Hepatocyte (in vitro differentiated cells): ENCODE measurements at places on chromosomes 7 and 10. TPM values are rescaled to one million over a fixed set of nuclear protein-coding genes. Genes with fewer than 3 reads are reported as not detected.

Gene GDF2
- not detected in 2 replicates for total RNA-seq

- peaks cover 29% of the 10 kb centered on the region for H3K4me1 ChIP-seq
- H3K4me3 ChIP-seq: no peak overlapping the region
- H3K36me3 ChIP-seq: no peaks in the 10 kb centered on the region
- no peak for DNase-seq
- no peak overlapping the region for H3K27ac ChIP-seq
Observed at GRCh38 chr10:86165666-86166065, 200.9 kb downstream of the GRID1 start.

Gene GBX1
- total RNA-seq: not detected in 2 replicates

- peaks cover 7% of the 10 kb centered on the region for H3K4me1 ChIP-seq
- H3K36me3 ChIP-seq: no peaks in the 10 kb centered on the region
- no peaks in the 10 kb centered on the region for H3K27me3 ChIP-seq
Observed at GRCh38 chr10:28676326-28676967, 874 bp upstream of the BAMBI start.

- no peak overlapping the region for H3K27ac ChIP-seq
- H3K4me1 ChIP-seq: no peaks in the 10 kb centered on the region
- peak; percentile 27 for DNase-seq
- H3K27me3 ChIP-seq: no peaks in the 10 kb centered on the region
- H3K4me3 ChIP-seq: no peak overlapping the region
- no peaks in the 10 kb centered on the region for H3K36me3 ChIP-seq
Observed at GRCh38 chr10:22042557-22043326, 39.2 kb upstream of the DNAJC1 start.

- H3K4me3 ChIP-seq: no peak overlapping the region
- DNase-seq: no peak
- no peak overlapping the region for H3K27ac ChIP-seq
- no peaks in the 10 kb centered on the region for H3K4me1 ChIP-seq
Observed at GRCh38 chr7:73443548-73444255, 10.1 kb downstream of the FZD9 start.

Gene POR
- 102 and 106 TPM in 2 replicates for total RNA-seq

GRCh38 chr10:72248468-72249151 is 25.1 kb upstream of the DDIT4 start:
- no peaks in the 10 kb centered on the region for H3K27me3 ChIP-seq
- no peaks in the 10 kb centered on the region for H3K36me3 ChIP-seq
- peak; percentile 81 for DNase-seq

DNA sequence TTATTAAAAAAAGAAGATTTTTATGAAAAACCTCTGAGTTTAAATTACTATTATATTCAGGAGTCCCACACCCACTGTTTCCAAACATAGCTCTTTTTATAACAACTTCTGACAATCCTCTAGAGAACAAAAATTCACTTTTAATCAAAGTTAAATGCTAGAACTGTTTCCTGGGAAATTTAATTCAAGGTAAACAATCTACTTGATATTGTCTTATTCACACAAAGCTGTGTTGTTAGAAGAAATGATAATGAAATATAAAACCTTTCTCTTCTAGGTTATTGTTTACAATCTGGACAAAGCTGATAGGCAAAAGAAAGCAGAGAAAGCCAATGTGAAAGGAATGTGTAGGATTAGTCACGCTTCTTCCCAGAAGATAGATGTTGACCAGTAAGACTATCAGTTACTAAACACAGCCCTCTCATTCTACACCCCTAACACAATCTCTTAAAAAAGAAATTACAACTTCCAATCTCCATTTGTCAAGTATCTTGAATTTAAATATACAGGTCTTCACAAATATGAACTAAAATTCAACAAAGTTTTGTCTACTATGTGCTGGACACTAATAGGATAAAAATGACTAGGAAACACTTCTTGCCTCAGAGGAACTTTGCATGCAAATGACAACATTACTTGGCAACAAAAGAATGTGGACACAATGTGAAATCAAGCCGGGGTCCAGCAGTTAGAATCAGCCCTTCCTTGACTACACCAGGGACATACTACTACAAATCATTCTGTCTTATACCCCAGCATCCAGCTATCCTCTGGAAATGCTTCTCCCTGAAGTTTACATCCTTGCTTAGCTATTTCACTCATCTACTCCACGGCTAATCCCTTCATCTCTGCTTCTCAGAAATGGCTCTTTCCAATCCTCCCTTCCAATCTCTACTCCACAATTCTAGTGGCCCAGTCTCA is 123.7 kb downstream of the IMMP2L start:
- H3K36me3 ChIP-seq: no peaks in the 10 kb centered on the region
- H3K27ac ChIP-seq: no peak overlapping the region
- H3K4me1 ChIP-seq: no peaks in the 10 kb centered on the region
- no peak for DNase-seq
- no peaks in the 10 kb centered on the region for H3K27me3 ChIP-seq

DNA sequence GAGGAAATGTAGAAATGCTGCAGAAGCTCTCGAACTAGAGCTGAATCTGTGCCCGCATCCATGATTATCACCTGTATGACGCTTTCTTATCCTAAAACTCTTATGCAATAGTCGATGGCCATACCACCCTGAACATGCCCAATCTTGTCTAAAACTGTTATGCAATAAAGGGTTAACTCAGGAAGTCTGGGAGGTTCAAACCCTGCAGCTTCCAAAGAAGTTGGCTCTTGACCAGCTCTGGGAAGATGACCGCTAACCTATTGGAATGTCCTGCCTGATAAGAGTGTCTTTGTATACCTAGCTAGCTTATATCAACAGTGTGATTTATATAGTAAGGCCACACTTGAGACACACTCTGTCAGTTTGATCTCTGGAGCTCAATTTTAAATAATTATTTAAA is 3.4 kb upstream of the C10orf88 start:
- no peak overlapping the region for H3K27ac ChIP-seq
- no peak overlapping the region for H3K4me3 ChIP-seq
- peaks cover 14% of the 10 kb centered on the region for H3K4me1 ChIP-seq
- DNase-seq: no peak

DNA sequence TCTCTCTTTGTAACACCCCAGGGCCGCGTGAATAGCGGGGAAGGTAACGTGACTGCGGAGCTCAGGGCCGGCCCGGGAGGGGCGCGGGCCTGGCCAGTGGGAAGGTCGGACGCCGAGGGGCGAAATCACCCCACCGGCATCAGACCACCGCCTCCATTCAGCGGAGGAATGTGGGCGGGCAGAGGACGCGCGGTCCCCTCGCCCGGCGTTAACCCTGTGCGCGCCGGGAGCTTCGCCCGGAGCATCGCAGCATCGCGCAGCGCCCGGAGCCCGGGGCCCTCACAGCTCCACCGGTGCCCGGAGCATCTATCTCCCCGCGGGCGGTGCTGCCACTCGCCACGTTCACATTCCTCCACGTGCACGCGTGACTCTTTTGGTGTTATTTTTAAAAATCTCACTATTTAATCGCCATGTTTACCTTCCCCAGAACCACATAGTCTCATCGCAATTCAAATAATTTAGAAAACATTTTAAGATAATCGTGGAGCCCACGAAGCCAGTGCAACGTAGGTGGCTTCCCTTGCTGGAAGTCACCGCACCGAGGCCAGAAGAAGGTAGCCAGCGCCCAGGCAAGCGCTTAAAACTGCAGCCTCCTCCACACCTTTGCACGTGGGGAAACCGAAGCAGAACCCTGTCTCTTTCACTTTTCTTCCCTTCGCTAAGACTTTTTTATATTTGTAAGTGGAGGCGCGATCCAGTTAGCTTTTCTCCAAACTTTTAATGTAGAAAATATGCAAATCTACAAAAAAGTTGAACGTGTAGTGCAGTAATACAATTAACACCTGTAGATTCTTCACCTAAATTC is 21.8 kb downstream of the FGFBP3 start:
- no peaks in the 10 kb centered on the region for H3K36me3 ChIP-seq
- H3K4me3 ChIP-seq: peak overlapping the region; percentile 71
- peaks cover 19% of the 10 kb centered on the region for H3K4me1 ChIP-seq
- H3K27me3 ChIP-seq: no peaks in the 10 kb centered on the region

- no peak overlapping the region for H3K4me3 ChIP-seq
- H3K36me3 ChIP-seq: no peaks in the 10 kb centered on the region
- H3K4me1 ChIP-seq: no peaks in the 10 kb centered on the region
- H3K27me3 ChIP-seq: no peaks in the 10 kb centered on the region
Observed at GRCh38 chr7:259751-260405, 30.1 kb upstream of the FOXL3 start.

DNA sequence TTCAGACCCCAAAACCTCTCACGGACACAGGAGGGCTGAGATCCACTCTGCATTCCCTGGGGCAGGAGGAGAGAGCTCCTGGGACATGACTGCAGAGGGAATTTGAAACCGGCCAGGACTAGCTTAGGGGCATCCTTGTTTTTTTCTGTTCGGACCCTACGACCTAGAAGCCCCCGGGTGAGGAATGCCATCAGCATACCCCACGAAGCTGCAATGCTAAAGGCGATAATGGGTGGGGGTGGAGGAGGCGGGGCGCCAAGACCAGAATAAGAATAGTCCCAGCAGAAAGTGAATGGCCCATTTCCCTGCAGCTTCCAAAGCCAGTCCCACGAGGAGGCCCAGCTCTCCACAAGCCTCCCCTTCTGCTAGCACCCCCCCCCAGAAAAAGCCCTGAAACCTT is 4.0 kb downstream of the PDGFA start:
- H3K27ac ChIP-seq: no peak overlapping the region
- H3K36me3 ChIP-seq: no peaks in the 10 kb centered on the region
- DNase-seq: no peak
- H3K4me1 ChIP-seq: peaks cover 23% of the 10 kb centered on the region
- peaks cover 5% of the 10 kb centered on the region for H3K27me3 ChIP-seq

DNA sequence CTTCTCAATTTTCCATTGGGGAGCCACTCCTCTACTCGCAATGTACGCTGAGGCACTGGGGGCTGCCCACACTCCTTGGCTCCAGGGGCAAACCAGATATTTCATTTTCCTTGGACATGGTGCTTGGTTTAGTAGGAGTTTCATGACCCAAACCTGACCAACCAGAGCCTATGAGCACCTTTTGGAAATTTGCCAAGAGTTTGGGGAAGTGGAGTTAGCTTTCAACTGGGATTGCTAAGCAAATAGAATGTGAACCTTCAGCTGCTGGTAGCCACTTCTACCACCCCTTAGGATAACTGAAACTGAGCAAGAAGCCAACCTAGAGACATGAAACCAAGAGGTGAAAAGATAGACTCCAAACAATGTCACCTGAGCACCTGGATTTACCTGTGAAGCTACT is 74.9 kb upstream of the COL13A1 start:
- peaks cover 2% of the 10 kb centered on the region for H3K27me3 ChIP-seq
- no peak overlapping the region for H3K4me3 ChIP-seq
- no peak for DNase-seq
- no peak overlapping the region for H3K27ac ChIP-seq
- H3K4me1 ChIP-seq: peaks cover 20% of the 10 kb centered on the region

Gene STARD3NL
- 73.3 and 84.8 TPM in 2 replicates for total RNA-seq

DNA sequence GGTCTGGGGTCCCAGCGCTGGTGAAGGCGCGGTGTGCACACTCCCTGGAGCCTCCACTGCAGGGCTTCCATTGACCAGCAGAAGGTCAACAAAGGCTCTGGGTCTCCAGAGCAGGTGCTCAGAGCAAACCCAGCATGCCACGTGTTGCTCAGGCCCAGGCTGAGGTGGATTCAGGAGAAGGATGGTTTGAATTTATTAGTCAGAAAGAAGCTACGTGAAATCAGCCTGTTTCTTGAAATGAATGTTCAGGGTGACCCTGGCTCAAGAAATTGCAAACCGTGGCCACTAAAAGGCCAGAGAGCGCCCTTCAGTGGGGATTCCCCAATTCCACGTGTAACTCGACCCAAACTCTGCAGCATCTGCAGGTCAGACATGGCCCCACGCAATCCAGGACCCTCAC is 82.7 kb upstream of the PFKP start:
- peaks cover 4% of the 10 kb centered on the region for H3K27me3 ChIP-seq
- H3K27ac ChIP-seq: no peak overlapping the region
- H3K4me1 ChIP-seq: peaks cover 12% of the 10 kb centered on the region
- H3K36me3 ChIP-seq: no peaks in the 10 kb centered on the region
- H3K4me3 ChIP-seq: no peak overlapping the region
- DNase-seq: no peak

DNA sequence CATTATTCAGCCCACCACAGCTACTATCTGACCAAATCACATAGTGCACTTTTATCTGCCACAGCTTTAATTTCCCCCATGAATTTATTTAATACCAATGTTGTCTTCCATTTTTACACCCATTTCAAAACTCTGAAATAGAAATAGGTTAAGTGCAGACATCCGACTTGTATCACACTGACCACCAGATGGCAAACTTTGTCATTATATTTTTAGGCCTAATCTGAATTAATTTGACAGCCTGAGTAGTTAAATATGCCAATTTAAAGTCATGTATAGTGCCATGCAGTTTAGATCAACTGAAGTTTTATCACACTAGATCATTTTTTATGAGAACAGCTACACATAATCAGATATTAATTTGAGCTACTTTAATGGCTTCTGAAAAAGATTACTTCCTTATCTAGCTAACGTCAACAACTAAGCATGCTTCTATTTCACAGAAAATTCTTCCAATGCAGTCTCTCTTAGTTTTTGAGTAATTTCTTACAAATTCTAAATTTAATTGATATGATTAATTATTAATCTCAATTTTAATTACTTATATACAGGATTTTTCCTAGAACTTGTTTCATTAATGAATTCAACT is 566.4 kb downstream of the GFRA1 start:
- H3K36me3 ChIP-seq: no peaks in the 10 kb centered on the region
- no peaks in the 10 kb centered on the region for H3K27me3 ChIP-seq
- no peak overlapping the region for H3K27ac ChIP-seq
- DNase-seq: peak; percentile 23

Gene SRI
- total RNA-seq: 111 and 116 TPM in 2 replicates

- no peak for DNase-seq
- H3K27ac ChIP-seq: peak overlapping the region; percentile 72
- no peak overlapping the region for H3K4me3 ChIP-seq
- H3K36me3 ChIP-seq: no peaks in the 10 kb centered on the region
Observed at GRCh38 chr7:105202616-105203015, 186.1 kb downstream of the SRPK2 start.
